ENCODE measurements at places on chromosomes 4 and X.

GRCh38 chr4:899556-899906 lies 32.6 kb downstream of the GAK start:
- no peak for DNase-seq
- H3K36me3 ChIP-seq = peaks cover 51% of the 10 kb centered on the region
- no peaks in the 10 kb centered on the region for H3K27me3 ChIP-seq
- H3K27ac ChIP-seq = no peak overlapping the region
- peaks cover 9% of the 10 kb centered on the region for H3K4me1 ChIP-seq

DNA sequence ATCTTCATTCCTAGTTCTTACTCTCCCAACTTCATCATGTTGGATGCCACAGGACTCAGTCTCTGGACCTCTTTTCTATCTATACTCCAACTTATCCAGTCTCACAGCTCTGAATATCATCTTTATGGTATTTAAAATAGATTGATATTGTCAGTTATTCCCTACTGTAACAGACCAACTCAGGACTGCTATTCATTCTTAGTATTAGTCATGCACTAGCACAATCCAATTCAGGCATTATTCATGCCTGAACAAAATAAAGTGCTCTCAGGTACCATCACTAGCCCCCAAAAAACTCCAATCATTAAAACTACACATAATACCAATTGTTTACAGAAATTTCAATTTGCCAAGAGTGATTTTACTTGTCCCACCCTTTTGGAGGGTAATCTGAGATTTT lies 37.7 kb downstream of the FRYL start:
- H3K4me3 ChIP-seq = no peak overlapping the region
- no peaks in the 10 kb centered on the region for H3K27me3 ChIP-seq
- no peak overlapping the region for H3K27ac ChIP-seq
- H3K4me1 ChIP-seq = no peaks in the 10 kb centered on the region
- DNase-seq = no peak

- no peaks in the 10 kb centered on the region for H3K36me3 ChIP-seq
- no peak overlapping the region for H3K27ac ChIP-seq
- no peaks in the 10 kb centered on the region for H3K4me1 ChIP-seq
- H3K4me3 ChIP-seq = no peak overlapping the region
Measured at GRCh38 chr4:90603540-90603939, 476.3 kb downstream of the CCSER1 start.

- H3K27me3 ChIP-seq = no peaks in the 10 kb centered on the region
- no peak overlapping the region for H3K4me3 ChIP-seq
- no peaks in the 10 kb centered on the region for H3K36me3 ChIP-seq
- no peak for DNase-seq
- no peak overlapping the region for H3K27ac ChIP-seq
Measured at GRCh38 chrX:7316887-7317286, 168.9 kb upstream of the PUDP start.

DNA sequence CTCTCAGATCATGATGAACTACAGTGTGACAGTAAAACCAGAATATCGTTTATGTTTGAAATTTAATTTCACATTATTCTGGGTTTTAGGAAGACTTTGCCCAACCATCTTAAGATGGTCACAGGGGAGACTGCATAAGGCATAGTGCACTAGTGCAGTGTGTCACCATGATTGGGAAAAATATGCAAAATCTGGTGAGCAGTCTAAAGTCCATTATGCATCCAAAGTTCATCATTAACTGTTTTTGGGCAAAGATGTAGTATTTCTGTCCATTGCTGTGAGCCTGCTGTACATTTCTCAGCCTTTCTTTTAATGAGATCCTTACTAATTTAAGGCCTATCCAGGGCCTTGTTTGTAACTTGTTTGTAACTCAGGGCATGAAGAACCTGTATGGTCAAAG lies 11.3 kb upstream of the MFAP3L start:
- H3K4me1 ChIP-seq = no peaks in the 10 kb centered on the region
- H3K27me3 ChIP-seq = no peaks in the 10 kb centered on the region
- H3K27ac ChIP-seq = no peak overlapping the region

DNA sequence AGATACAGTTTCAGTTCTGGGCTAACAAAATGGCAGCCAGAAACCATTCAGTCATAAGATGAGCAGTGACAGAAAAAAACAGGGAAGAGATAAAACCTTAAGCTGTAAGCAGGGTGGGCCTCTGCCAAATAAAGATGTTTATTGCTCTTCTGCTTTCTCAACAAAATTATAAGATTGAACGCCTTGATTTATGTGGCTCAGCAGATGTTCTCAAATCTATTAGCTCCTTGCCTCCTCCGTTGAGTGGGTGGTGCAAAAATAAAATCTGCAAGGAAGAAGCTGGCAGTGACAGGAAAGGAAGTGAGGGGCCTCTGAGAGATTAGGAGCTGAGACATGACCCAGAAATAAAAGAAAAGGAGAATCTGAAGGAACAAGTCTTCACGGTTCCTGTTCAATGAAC lies 206.6 kb downstream of the PTTG2 start:
- no peaks in the 10 kb centered on the region for H3K27me3 ChIP-seq
- no peak for DNase-seq
- peaks cover 10% of the 10 kb centered on the region for H3K4me1 ChIP-seq
- H3K27ac ChIP-seq = no peak overlapping the region
- no peaks in the 10 kb centered on the region for H3K36me3 ChIP-seq

DNA sequence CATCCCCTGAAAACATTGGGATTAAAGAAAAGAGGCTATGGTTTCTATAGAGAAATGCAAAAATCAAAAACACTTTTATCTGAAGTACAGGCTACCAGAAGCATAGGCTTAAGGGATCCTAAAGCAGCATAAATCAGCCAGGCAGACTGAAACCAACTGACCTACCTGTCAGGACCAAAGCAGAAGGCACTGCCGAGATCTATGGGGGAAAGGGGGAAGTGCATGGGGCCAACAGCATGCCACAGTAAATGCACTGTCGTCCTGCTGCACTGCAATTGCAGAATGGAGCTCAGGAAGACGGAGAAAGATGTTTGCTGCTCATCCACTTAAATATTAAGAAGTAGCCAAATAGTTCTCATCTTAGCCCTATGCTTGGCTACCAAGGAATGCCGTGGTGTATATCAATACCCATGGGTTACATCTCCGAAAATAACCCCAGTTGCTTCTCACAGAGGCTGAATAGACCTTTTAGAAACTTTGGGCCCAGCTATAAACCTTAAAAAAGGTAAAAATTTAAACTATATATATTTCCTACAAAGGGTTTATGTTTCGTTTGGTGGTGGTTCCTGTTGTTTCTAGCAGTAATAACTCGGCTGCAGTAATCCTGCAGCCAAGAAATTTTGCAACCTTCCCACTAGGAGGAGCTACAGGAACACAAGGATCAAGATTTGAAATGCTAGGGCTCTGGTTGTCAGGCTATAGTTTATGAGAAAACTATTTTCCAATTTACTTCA lies 312.2 kb upstream of the DIAPH2 start:
- no peak overlapping the region for H3K27ac ChIP-seq
- no peaks in the 10 kb centered on the region for H3K27me3 ChIP-seq

DNA sequence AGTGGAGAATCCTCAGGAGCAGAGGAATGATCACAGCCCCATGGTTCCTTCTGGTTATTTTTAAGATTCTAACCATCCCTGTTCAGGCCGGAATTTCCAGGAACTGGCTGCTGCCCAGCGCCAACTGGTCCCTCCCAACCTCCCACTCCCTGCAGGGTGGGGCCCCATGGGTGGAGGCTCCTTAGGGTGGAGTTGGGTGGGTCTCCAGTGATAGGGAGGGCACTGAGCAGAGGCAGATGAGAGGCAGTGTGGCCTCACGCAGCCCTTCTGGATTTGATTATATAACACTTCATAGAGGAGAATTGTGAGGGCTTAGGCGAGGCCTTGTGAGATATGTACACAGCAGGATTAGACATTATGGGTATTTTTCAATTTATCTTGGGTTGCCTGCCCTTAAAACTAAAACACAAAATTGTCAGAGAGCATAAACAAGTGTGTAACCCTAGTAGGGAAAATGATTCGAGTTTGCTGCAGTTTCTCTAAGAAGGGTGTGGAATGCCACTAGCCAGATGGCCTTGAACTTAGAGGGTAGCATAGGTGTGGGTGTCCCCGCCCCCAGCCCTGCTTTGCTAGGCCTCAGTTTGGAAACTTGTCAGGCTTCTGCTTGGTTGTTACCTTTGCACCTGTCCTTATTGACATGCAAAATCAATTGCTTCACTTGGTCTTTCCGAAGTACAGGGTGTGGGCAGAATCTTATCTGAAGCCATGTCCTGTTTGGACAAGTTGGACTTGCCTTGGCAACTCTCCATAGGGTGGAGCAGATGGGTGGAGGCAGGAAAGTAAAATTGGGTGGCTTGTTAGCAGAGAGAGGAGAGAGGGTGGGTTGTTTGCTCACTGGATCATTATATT lies 9.4 kb downstream of the KLF3 start:
- no peaks in the 10 kb centered on the region for H3K36me3 ChIP-seq
- peaks cover 99% of the 10 kb centered on the region for H3K4me1 ChIP-seq
- H3K27ac ChIP-seq = peak overlapping the region; percentile 98
- H3K4me3 ChIP-seq = no peak overlapping the region
- peak; percentile 21 for DNase-seq

GRCh38 chrX:150616863-150617198 lies 48.4 kb downstream of the MTM1 start:
- H3K4me1 ChIP-seq = no peaks in the 10 kb centered on the region
- no peak overlapping the region for H3K27ac ChIP-seq
- H3K27me3 ChIP-seq = no peaks in the 10 kb centered on the region
- no peak for DNase-seq

DNA sequence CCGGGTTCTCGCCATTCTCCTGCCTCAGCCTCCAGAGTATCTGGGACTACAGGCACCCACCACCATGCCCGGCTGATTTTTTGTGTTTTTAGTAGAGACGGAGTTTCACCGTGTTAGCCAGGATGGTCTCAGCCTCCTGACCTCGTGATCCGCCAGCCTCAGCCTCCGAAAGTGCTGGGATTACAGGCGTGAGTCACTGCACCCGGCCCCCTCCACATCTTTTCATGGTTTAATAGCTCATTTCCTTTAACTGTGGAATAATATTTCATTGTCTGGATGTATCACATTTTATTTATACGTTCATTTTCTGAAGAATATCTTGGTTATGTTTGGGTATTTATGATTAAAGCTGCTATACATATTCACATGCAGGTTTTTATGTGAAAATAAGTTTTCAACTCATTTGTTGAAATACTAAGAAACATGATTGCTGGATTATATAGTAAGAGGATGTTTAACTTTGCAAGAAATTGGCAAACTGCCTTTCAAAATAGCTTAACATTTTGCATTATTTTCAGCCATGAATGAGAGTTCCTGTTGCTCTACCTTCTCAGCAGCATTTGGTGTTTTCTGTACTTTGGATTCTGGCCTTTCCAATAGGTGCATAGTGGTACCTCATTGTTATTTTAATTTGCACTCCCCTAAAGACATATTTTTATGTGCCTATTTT lies 591.9 kb downstream of the TECRL start:
- peak; percentile 10 for DNase-seq
- no peaks in the 10 kb centered on the region for H3K4me1 ChIP-seq
- H3K27ac ChIP-seq = no peak overlapping the region
- no peaks in the 10 kb centered on the region for H3K36me3 ChIP-seq
- no peak overlapping the region for H3K4me3 ChIP-seq
- no peaks in the 10 kb centered on the region for H3K27me3 ChIP-seq

DNA sequence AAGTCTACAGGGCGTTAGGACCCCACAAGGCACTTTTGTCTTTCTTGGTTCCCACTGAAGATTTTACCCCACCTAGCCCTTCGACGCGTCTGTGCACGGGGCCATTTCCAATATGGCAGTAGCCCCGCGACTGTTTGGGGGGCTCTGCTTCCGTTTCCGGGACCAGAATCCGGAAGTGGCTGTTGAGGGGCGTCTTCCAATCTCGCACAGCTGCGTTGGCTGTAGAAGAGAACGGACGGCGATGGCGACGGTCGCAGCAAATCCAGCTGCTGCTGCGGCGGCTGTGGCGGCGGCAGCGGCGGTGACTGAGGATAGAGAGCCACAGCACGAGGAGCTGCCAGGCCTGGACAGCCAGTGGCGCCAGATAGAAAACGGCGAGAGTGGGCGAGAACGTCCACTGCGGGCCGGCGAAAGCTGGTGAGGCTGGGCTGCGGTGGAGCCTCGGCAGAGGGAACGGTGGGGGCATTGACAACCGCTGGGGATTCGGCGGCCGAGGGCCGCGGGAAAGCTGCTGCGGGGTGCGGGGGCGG lies at the start of gene USP11:
Gene USP11 (plus strand): TSS at position 207 of the 530 bp plus-strand sequence. CDS start 35 bp downstream, at position 242.
- no peaks in the 10 kb centered on the region for H3K4me1 ChIP-seq
- H3K4me3 ChIP-seq = peak within 1 kb of the TSS; percentile 55
- peak; percentile 92 for DNase-seq
- no peaks in the 10 kb centered on the region for H3K27me3 ChIP-seq

GRCh38 chrX:100316987-100317386 lies 93.1 kb downstream of the PCDH19 start:
- DNase-seq = no peak
- H3K4me1 ChIP-seq = no peaks in the 10 kb centered on the region
- no peaks in the 10 kb centered on the region for H3K36me3 ChIP-seq
- no peaks in the 10 kb centered on the region for H3K27me3 ChIP-seq

DNA sequence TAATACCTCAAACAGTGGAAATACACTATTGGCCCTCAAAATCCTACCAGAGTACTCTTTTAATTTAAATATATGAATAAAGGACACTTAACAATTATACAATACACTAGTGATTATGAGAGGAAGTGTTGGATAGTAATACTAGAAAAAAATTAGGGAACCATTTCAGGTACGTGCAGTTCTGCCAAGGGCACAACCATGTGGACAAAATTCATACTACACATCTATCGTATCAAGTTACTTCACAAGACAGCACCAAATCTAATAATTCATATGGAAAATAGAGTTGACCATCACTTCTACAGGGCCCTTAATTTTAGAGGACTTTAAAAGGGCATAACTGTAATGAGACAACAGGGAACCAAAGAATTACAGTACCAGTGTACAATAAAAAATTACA lies 69.2 kb upstream of the ZCCHC13 start:
- H3K27me3 ChIP-seq = no peaks in the 10 kb centered on the region
- H3K4me3 ChIP-seq = no peak overlapping the region
- no peak for DNase-seq
- H3K27ac ChIP-seq = no peak overlapping the region
- H3K36me3 ChIP-seq = no peaks in the 10 kb centered on the region

- no peaks in the 10 kb centered on the region for H3K4me1 ChIP-seq
- H3K36me3 ChIP-seq = no peaks in the 10 kb centered on the region
- no peaks in the 10 kb centered on the region for H3K27me3 ChIP-seq
- DNase-seq = no peak
- H3K4me3 ChIP-seq = no peak overlapping the region
Measured at GRCh38 chrX:110847334-110847733, 51.7 kb upstream of the CHRDL1 start.

DNA sequence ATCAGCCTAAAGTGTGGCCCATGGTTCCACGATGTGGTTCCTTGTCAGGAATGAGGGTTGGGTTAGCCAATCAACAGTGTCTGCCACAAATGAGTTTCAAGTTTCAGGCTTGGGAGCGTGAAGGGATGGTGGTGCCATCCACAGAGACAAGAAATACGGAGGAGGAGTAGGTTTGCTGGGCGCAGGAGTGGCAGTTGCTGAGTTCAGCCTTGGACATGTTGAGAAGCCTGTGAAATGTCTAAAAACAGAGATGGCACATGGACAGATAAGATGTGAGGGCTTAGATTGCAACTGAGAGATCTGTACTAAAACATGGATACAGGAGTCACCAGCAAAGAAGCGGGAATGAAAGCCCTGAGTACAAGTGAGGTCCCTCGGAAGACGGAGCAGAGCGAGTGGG lies 481.0 kb downstream of the BCOR start:
- H3K27me3 ChIP-seq = no peaks in the 10 kb centered on the region
- H3K27ac ChIP-seq = no peak overlapping the region

GRCh38 chr4:159600061-159600460 lies 497.2 kb downstream of the RAPGEF2 start:
- H3K27ac ChIP-seq = no peak overlapping the region
- H3K4me1 ChIP-seq = no peaks in the 10 kb centered on the region
- no peaks in the 10 kb centered on the region for H3K27me3 ChIP-seq
- no peak overlapping the region for H3K4me3 ChIP-seq
- DNase-seq = no peak
